AML-193 (cell line): ENCODE measurements at places on chromosomes 6 and 20.

GRCh38 chr20:44696315-44696714 lies 18.9 kb upstream of the CCN5 start:
- no peak for DNase-seq

GRCh38 chr6:22412994-22413393 lies 116.2 kb upstream of the PRL start:
- DNase-seq = no peak

DNA sequence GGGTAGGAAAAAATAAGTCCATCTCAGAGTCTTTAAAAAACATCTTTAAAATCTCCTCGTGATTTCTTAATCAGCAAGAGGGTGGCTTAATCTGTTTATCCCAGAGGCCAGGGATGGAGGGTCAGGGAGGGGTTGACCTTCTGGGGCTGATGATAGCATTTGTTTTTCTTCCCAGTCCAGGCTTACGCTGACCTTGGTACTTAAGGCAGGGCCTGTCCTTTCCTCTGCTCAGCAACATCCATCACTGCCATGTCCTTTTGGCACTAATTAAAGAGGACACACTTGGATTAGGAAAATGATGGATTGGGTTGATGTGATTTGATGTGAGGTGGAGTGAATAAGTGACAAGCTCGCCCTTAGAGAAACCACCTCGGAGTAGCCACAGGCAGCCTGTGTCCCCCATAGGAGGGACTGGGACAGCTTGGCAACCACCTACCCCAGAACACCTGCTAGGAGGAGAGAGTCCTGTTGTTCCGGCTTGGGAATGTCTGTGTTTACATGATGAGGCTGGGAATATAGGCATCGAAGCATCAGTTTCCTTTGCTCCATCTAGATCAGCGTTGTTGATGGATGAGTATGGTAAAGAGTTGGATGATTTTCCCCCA lies 44.2 kb downstream of the PHACTR3 start:
- DNase-seq = no peak

DNA sequence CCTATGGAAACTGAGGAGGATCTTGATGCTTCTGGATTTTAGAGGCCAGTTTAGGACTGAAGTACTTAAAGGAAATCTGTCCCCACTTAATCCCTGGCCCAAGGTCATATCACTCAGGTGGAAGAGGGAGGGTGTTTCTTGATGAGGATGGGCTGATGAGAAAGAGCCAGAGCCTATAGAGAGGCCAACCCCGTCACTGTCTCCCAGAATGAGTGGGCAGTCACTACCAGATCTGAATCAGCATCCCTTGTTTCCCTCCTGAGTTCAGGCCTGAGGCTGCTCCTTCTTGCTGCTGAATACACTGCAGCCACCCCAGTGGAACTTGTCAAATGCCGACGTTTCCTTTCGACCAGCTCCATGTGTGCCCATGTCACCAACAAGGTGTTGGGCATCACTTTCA lies 14.8 kb downstream of the ARMC12 start:
- no peak for DNase-seq

DNA sequence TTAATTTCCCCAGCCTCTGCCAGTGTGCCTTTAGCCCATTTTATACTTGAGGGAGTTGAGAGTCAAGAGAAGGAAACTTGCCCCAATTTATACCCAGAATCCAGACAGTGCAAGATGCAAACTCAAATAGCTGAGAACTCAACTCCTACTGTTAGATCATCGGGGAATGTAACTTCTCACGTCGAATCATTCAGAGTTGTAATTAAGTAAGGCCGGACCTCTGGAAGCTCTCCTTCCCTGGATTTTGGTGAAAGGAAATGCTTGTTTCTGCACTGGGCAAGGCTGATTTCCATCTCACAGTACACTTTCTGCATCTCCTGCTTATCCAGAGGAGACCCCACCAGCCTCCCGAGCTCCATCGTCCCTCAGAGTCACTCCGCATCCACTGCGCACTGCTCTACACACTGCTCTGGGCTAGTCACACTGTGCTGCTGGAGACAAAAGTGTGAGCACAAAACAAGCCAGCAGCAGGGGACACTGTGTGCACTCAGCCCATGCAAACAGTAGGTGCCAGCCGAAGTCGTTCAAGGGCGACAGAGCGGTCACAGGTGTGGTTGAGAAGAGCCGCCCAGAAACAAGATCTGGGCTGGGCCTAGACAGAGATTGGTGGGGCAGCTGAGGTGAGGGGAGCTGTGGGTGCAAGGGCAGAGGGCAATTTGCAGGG lies 150.4 kb upstream of the QKI start:
- no peak for DNase-seq

DNA sequence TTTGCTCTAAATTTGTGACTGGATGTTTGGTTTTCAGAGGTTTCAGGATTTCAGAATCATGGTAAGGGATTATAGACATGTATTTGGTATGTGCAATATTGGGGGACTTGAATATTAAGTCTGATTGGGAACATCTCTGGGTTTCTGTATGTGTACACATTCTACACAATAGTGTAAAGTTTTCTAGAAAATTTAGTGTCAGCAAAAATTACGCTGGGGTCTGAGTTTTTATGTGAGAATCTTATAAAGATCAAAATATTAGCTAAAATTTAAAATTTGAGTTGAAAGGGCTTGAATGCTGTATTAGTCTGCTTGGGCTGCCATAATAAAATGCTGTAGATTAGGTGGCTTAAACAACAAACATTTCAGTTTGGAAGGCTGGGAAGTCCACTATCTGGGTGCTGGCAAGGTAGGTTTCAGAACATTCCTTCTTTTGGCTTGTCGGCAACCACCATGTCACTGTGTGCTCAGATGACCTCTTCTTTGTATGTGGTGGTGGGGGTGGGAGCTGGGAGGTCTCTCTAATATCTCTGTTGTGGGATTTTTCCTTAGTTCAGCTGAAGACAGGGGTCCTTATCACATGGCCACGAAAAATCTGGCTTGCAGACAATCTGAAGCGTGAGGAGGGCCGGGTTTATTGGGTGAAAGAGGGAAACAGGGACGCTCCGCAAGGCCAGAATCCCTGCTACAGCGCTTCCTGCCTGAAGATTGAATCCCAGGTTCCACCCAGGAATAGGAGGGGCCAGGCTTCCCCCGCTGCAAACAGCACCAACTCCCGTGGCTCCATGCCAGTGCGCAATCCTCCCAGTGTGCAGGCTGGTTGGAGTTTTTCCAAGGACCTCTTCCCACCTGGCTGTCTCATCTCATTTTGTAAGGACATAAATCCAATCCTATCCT lies 299.7 kb downstream of the PLCB1 start:
- DNase-seq = no peak

- no peak for DNase-seq
These were observed 348.3 kb upstream of the RSPO3 start for GRCh38 chr6:126770176-126770575.

- no peak for DNase-seq
These were observed 16.3 kb downstream of the SS18L1 start for GRCh38 chr20:62159839-62160238.

DNA sequence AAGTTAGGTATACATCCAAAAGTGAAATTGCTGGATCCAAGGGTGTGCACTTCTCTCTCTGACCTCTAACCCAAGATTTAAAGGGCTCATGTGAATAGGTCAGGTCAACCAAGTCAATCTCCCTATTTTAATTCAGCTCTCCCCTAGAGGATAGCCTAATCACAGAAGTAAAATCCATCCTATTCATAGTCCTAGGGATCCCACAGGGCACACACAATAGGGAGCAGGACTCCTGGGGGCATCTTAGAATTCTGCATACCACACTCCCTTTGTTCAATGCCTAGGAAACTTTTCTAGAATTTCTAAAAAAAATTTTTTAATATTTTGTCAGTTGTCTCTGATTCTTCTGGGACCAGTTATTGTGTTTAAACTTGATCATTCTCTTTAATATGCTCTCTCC lies 35.1 kb downstream of the CST9L start:
- DNase-seq = no peak

GRCh38 chr6:83514866-83515466 lies 2.6 kb downstream of the PRSS35 start:
- peak; percentile 58 for DNase-seq

- DNase-seq = no peak
These were observed 57.9 kb downstream of the MAFB start for GRCh38 chr20:40631119-40631631.

- no peak for DNase-seq
These were observed 13.8 kb downstream of the PCIF1 start for GRCh38 chr20:45948261-45948733.

DNA sequence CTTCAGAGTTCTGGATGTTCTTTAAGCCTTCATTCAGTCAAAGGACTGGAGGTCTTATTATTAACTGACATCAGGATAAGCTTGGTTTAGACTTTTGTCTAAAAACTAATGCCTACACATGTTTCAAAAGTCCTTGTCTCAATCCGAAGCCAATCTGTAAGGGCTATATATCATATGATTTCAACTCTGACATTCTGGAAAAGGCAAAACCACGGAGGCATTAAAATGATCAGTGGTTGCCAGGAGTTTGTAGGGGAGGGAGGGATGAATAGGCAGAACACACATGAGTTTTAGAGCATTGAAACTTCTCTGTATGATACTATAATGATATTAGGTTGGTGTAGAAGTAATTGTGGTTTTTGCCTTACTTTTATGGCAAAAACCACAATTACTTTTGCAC lies 1285.8 kb upstream of the CITED2 start:
- no peak for DNase-seq
